ENCODE measurements at places on chromosomes 1 and 21.

DNA sequence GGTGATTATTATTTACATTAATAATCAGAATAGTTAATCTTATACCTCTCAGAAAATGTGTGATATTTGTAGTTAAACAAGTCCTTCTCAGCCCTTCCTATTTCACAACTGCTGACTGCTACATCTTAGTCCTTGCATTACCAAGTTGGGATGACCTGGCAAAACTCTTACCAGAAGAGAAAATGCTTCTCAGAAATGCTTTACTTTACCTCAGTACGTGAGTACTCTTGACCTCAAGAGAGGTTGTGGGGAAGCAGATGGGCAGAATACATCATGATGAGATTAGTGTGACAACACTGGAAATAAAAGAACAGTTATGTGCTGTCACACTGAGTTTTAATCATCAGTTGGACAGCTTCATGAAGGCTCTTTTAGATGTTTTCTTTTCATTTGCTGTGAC is 16.2 kb downstream of the CFAP126 start:
- no peak for DNase-seq

- DNase-seq = no peak
These were observed 139.8 kb downstream of the RYR2 start for GRCh38 chr1:237181743-237182317.

GRCh38 chr1:111424281-111424680 is 3.3 kb downstream of the OVGP1 start:
- DNase-seq = no peak

DNA sequence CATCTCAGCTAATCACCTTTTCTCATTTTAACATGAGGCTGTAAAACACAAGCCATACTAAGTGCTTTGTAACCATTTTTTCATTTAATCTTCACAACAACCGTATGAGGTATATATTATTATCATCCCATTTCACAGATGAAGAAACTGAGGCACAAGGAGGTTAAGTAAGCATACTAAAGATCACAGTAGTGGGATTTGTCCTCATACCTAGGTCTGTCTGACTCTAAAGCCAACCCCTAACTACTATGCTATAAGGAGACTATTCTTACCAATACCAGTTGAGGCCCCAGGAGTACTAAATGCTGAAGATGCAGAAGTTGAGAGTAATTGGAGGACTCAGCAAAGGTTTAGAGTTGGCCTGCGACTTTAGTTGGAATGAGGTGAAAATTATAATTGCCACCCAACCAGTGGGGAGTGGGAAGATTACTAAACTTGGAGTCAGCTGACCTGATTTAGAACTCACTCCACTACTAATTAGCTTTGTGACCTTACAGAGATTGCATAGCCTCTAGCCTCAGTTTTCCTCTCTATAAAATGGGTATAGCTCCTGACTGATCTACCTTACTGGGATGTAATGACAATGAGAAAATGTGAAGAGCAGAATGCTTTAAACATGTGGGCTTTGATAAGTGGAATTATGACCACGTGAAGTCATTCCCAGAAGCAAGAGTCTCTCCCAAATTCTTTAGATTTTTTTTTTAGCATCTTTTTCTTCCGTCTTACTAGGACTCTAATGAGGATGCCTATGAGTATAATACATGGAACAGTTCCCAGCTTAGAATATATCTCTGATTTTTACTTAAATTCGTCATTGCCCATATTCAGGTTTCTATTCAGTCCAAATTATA is 85.8 kb upstream of the IPO9 start:
- DNase-seq = no peak

GRCh38 chr21:39116761-39117439 is 66.4 kb downstream of the PSMG1 start:
- DNase-seq = no peak

GRCh38 chr1:165034136-165034809 is 322.2 kb downstream of the LMX1A start:
- DNase-seq = no peak

DNA sequence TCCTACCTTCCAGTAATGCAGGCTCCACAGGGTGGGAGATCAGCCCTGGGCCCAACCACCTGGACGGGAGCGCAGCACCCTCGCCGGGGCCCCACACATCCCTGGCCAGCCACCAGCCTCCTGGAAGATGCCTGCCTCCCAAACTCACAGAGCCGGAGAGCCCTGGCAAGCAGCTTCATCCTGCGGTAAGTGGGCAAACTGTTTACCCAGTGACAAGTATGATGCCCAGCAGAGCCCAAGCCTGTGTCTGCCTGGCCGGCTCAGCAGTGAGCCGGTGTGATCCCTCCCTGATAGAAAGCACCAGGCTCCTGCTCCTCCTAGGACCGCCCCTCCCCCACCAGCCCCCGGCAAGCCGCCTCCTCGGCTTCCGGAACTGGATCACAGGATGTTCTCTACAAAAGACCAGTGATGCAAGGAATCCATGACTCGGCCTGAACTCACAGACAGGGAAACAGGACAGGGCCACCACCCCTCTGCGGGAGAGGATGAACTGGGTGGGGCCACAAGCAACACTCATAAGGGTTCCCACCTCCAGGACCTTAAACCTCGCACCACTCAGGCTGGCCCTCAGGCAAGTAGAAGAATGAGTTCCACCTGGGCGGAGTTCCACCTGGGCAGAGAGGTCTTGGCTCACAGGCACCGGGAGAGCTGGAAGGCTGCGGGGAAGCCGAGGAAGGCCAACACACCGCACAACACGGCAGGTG is 7.9 kb downstream of the ACOT7 start:
- DNase-seq = no peak

DNA sequence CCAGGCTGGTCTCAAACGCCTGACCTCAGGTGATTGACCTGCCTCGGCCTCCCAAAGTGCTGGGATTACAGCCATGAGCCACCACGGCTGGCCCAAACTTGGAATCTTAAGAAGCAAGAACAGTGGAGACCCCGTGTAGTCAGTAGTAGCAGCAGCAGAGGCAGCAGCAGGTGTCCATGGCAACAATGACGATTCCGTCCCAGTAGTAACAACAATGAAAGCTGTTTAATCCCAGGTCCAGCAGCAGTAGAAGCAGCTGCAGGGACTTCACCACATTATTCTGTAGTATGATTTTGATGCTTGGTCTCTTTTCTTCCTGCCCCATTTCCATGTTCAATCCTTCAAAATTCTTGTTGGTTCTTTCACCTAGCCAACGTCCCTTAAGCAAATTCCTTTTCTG is 69.6 kb upstream of the KCTD3 start:
- DNase-seq = no peak

DNA sequence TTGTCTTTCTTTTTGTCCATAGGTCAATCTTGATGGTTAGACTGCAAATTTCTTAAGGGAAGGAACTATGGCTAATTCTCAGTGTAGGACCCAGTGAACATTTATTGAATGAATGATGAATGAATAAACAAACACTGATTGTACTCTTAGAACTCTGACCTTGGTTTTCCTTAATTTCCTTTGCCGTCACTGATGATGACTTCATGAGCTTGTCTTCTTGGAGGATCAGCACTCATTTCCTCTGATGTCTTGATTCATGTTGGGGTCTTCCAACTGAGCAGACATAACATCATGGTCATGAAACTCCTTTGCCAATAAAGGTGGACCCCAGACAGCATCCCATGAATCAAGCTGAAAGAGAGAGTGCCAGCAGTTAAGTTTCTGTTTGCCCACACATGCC is 96.3 kb downstream of the PLPP3 start:
- no peak for DNase-seq

GRCh38 chr1:111990026-111990877 is 784 bp upstream of the KCND3 start:
- no peak for DNase-seq

DNA sequence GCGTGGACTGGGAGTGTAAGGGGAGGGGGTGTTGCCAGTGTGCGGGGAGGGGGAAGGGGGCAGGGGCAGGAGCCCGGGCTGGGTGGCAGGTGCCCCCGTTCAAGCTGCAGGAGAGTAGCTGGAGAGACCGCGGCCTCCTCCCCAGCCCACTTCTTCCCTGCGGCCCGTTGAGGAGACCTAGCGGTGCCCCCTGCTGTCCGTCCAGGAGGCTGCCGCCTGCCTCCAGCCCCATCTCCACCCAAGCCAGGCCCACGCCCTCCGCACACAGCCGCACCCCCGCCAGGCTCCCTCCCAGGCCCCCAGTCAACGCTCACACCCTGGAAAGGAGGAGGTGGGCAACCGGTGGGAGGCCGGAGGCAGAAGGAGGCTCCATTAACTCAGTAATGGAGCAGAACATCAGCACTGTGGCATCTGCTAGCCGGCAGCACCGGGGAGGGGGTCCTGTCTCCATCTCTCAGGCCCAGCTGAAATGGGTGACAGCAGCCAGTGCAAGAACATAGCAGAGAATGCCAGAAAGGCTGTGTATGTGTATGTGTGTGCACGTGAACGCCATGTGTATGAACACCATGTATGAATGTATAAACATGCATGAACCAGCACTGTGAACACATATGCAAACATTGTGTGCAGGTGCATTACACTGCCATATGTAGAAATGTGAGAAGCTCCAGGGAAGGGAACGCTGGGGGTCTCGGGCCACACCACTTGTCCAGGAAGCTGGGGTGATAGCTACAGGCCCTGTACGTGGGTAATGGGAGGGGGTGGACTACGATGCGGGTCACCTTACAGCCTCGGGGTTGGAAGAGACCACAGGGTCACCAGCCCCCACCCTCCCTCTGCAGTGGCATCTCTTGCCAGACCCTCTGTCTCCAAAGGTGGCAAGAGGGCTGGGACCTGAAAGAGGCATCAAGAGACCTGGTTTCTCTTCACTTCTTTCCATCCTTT is 84.6 kb downstream of the SYT2 start:
- peak; percentile 21 for DNase-seq

DNA sequence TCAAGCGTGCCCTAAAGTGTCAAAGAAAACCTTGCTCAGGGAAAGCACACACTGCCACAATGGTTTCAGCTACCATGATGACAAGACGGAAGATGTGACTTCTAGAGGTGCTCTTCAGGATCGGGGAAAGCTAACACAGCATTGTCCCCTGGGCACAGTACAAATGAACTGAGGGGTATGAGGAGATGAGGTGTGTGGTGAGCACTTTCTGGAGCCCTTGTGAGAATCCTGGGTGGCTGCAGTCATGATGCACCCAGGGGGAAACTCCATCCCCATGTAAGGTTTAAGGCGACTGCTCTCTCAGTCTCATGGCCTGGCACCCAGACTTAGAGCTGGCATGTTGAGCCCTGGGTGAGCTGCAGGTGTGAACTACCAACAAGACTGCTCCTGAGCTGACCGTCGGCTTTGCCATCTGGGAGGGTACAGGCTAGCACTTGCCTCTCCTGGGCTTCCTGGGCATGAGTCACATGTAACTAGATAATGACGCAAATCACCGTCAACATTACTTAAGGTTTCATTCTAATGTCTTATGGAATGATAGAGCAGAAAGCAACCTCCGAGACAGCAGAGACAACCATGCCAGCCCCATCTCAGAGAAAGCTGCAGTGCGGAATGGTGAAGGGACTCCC is 144.6 kb downstream of the CLIC6 start:
- DNase-seq = no peak

GRCh38 chr1:112011202-112011601 is 21.7 kb upstream of the KCND3 start:
- DNase-seq = no peak

- no peak for DNase-seq
These were observed 3.0 kb downstream of the SLC19A1 start for GRCh38 chr21:45539046-45539795.

DNA sequence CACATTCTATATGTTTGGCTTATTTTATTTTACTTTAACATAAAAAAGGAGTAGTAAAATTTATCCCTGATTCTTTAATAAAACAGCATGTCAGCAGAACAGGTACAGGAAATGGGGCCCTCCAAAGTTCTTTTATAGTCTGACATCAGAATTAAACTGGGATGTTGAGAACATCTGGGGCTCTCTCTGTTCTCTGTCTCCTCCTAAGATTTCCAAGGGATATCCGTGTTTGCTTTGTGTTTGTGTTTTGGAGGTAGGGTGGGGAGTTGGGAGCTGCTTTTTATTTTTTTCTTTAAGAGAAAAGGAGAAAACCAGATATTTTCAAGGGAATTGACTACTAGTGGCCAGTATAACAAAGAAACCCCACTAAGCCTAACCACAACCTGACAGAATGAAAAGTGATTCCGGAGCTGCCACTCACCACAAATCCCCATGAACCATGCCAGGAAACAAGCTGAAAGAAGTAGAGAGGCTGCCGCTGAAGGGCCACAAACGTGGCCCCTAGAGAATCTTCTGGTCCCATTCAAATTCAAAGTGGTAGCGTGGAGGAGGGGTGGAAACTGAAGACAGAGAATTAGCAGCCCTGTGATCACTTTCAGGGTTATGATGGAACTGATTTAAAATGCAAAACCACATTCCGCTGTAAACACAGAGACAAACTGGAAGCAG is 369.6 kb upstream of the ADGRL2 start:
- no peak for DNase-seq

GRCh38 chr1:113747376-113747775 is 11.9 kb downstream of the PHTF1 start:
- no peak for DNase-seq

GRCh38 chr1:244789276-244789580 is 46.2 kb upstream of the COX20 start:
- no peak for DNase-seq

DNA sequence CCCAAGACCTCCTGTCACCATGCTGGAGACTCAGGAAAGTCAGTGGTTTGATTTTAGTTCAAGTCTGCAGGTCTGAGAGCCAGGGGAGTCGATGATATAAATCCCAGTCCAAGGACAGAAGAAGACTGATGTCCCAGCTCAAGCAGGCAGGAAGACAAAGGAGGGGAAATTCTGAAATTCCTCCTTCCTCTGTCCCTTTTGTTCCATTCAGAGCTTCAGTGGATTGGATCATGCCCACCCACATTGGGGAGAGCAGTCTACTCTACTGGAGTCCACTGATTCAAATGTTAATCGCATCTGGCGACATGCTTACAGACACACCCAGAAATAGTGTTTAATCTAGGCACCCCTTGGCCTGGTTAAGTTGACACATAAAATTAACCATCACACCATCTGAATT is 7.2 kb upstream of the ADAMTS1 start:
- DNase-seq = no peak

DNA sequence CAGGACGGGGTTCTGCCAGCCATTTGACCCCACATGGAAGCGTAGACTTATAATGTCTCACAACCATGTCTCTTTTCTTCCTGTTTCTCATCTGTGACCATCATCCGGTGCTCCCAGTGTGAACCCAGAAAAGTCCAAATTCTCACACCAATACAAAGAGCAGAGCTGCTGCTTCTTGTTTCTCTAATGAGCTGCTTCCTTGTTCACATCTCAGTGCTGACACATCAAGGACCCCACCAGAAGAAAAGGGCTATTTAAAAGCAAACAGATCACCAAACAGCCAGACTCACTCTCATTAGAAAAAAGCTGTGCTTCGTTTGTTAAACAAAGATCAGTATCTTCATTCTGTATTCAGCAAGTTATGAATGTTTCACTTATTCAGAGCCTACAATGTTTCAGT is 835 bp upstream of the LCE1D start:
- no peak for DNase-seq

- DNase-seq = no peak
These were observed 72.7 kb upstream of the TINAGL1 start for GRCh38 chr1:31503570-31503969.

GRCh38 chr1:59081795-59082194 is 215.1 kb upstream of the FGGY start:
- no peak for DNase-seq

GRCh38 chr1:110258734-110259133 is 48.6 kb downstream of the KCNC4 start:
- DNase-seq = no peak
